ENCODE measurements at places on chromosomes 5 and 9.

DNA sequence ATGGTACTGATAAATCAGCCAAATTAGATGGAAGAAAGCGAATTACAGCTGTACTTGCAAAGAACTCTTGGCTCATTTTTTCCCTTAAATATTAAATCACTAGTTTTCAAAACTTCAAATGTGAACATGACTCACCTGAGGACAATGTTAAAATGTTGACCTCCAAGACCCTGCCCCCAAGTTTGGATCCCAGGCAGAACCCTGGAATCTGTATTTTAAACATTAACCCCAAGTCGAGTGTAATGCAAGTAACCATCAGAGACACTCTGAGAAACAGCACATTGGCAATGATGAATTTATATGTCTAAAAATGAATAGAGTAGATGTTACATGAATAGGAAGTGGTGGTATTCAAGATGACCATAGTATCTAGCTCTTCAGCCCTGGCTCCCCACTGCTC, 2.3 kb upstream of the CD274 start:
- DNase-seq: no peak

- DNase-seq: no peak
These were observed 205.9 kb downstream of the ANXA1 start for GRCh38 chr9:73357607-73358006.

DNA sequence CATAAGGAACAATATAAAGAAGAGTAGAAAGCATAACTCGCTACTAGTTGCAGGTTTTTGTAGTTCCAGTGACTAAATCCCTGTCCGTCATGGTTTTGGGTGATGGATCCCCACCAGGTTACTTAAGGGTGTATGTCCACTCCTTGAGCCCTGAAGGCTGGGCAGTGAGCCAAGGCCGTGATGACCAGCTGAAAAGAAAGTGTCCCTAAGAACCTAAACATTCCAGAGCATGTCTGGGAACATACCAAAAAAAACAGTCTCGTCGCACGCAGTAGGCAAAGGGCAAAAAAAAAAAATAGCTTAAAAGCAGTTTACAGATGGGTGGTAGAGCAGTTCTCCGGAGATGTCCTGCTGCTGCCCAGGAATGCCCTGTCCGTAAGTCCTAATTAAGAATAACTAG, 21.4 kb upstream of the SNAPC3 start:
- DNase-seq: no peak

DNA sequence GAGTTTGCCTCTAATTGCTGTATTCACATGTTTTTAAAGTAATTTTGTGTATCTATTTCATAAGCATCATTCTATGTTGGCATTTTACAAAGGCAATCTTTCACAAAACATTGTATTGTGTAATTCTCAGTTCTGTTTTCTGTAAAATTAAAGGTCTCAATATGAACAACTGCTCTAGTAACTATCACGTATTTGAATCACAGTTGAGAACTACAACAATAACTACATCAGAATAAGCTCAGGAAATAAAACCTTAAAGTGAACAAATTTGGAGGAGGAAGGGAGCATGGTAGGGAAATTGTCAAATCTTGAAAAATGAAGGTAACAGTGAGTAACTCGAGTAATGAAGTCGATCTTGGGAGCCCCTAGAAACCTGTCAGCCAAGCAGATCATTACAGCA, 22.5 kb upstream of the CAMK4 start:
- no peak for DNase-seq

GRCh38 chr5:147391781-147392180, 118.1 kb downstream of the DPYSL3 start:
- no peak for DNase-seq

- DNase-seq: no peak
These were observed 201.3 kb downstream of the MPDZ start for GRCh38 chr9:13078164-13078563.

- DNase-seq: no peak
These were observed 316.1 kb downstream of the IRX1 start for GRCh38 chr5:3911773-3912172.

GRCh38 chr5:72290356-72291133, 29.5 kb downstream of the MRPS27 start:
- no peak for DNase-seq

GRCh38 chr5:129766798-129767197, 18.9 kb downstream of the MINAR2 start:
- no peak for DNase-seq

GRCh38 chr9:3032898-3033297, 189.0 kb upstream of the PUM3 start:
- DNase-seq: no peak

DNA sequence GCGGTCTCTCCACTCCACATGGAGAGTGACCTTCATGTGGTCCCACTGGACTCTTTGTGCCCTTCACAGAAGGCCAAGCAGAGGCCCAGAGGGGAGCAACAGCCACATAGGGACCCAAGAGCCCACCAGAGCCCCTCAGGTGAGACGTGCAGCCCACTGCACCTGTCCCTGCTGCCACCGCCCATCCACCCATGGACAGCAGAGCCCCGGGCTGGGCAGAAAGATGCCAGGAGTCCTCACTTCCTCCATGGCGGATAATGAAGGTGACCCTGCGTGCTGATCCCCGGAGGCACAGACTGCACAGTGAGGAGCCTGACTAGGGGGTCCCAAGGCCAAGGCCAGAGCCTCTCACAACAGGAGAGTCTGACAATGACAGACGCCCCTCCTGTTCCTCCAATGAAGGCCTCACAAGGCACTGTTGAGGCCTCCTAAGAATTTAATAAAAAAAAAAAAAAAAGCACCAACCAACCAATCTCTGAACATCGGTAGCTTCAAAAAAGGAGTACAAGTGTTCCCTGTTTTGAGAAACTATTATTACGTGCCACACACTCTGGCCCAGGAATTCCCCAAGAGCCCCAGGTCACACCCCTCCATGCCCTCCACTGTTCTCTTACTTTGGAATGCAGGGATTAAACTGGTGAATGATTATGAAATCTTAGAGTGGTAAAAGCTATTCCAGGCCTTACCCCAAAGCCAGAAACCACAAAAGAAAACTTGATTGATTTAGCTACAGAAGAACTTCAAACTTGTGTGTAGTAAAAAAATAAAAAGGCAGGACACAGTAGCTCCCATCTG, 2.8 kb upstream of the PPP1R26 start:
- DNase-seq: no peak

DNA sequence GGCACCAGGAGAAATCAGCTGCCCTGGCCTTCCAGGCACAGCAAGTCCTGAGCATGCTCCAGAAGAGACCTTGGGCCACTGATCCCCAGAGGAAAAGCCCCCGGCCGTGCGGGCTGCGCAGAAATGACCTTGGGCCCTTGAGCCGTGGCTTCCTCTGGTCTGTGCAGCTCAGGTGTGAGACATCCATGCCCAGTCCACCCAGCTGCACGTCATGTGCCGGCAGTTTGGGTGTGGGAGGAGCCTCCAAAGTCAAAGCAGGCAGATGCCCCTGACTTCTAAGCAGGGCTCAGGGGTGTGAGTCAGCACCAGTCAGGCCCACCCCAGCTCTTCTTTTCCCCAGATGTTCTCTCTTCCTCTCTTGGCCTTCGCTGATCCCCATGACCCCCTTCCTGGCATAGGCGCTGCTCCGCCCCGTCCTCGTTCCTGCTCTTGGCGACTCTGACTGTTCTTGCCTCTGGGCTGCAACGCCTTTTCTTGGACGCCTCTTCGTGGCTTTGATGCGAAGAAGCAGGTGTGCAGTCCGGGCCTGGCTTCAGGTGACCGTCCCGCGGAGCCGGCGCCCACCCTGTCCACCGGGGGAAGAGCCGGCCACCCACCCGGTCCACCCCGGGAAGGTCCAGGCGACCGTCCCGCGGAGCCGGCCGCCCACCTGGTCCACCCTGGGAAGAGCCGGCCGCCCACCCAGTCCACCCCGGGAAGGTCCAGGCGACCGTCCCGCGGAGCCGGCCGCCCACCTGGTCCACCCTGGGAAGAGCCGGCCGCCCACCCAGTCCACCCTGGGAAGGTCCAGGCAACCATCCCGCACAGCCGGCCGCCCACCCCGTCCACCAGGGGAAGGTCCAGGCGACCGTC, 5.9 kb upstream of the QSOX2 start:
- DNase-seq: no peak
